ENCODE measurements at places on chromosomes 5 and 9.

DNA sequence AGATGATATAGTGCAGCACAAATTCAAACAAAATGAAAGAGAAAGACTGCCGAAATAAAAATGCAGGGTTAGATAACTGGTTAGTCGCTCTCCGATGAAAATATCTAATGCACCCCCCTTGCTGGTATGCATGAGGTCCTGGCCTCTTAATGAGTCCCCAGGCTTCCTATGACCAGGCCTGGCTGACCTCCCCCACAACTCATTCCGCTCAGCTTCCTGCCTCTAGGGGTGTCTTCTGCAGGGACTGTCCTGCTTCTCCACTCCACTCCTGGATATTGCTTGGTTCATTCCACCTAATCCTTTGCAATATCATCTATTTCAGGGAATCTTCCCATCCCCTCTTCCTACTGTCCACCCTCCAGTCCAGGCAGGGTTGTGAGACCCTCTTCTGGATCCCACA lies 341.8 kb downstream of the ASTN2 start:
- H3K4me3 ChIP-seq, result no peak overlapping the region
- no peaks in the 10 kb centered on the region for H3K4me1 ChIP-seq
- H3K27me3 ChIP-seq, result no peaks in the 10 kb centered on the region
- H3K36me3 ChIP-seq, result no peaks in the 10 kb centered on the region
- no peak overlapping the region for H3K27ac ChIP-seq

DNA sequence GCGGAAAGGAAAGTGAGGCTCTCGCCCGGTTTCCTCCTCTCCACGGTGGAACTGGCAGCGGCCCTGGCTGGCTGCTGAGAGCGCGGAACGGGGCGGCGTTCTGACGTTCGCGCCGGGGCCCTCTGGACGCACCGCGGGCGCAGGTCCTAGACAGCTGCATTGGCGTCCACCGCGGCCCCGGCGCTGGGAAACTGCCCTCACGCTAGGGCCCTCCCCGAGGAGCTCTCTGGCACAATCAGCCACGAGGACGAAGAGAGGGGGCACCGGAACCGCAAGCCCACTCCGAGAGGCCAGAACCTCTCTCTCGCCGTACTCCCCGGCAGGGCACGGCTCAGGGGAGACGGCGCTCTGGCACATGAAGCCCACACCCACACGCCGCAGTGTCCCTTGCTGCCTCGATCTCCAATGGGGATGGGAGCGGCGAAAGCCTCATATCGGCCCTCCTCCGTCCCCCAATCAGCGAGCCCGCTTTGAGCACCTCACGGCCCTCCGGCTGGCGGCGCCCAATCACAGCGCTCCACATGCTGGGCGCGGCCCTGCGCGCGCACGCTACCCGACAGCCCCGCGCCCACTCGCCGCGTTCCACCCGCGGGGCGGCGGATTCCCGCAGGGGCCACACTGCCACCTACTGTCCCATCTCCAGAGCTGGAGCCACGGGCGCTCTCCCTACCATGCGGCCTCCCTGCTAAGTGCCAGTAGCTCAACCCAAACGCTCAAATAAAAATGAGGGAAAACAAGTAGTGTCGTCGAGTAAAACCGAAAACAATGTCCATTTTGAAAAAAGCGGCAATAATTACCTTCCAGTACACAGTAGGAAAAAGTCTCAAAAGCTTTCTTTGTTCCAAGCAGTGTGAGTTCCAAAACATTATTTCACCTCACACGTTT lies 11.8 kb downstream of the MRPS27 start:
- peak overlapping the region; percentile 66 for H3K27ac ChIP-seq
- no peaks in the 10 kb centered on the region for H3K27me3 ChIP-seq
- H3K4me1 ChIP-seq, result peaks cover 14% of the 10 kb centered on the region
- DNase-seq, result peak; percentile 99

DNA sequence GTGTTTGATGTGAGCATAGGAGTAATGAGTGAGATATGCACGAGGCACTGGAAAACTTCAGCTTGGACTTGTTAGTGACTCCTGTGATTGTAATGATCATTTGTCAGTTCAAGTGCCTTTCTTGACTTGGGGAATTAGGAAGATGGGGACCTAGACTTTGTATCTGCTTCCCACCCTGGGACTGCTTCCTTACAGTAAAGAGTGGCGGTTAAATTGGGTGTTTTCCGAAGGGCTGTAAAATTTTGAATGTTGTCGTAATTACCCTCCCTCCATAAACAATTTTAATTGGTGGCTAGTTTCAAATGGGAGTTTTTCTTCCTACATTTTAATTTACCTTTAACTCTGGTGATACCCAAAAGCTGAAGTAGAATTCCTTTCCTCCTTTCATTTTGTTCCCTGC lies 23.5 kb upstream of the FAM120AOS start:
- peaks cover 12% of the 10 kb centered on the region for H3K4me1 ChIP-seq
- H3K27ac ChIP-seq, result no peak overlapping the region
- H3K36me3 ChIP-seq, result no peaks in the 10 kb centered on the region
- H3K27me3 ChIP-seq, result no peaks in the 10 kb centered on the region
- DNase-seq, result no peak

DNA sequence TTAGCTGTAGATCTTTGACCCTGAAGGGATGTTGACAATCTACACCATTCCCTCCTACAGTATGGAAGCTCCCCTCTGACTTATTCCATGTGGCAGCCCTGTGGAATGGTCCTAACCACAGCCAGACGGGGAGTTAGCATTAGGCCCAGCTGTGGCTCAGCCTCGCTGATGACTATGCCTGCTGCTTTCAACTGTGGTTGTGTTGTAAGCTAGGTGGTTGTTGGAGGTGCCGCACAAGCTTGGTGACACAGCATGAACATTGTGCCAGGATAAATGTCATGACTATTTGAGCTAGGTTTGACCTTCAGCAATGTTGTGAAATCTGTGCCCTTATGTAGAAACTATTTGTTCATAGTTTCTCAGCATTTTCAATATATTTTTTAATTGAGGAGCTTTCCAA lies 40.6 kb downstream of the SGCD start:
- peak; percentile 50 for DNase-seq
- H3K4me3 ChIP-seq, result no peak overlapping the region
- no peaks in the 10 kb centered on the region for H3K36me3 ChIP-seq
- no peaks in the 10 kb centered on the region for H3K27me3 ChIP-seq

DNA sequence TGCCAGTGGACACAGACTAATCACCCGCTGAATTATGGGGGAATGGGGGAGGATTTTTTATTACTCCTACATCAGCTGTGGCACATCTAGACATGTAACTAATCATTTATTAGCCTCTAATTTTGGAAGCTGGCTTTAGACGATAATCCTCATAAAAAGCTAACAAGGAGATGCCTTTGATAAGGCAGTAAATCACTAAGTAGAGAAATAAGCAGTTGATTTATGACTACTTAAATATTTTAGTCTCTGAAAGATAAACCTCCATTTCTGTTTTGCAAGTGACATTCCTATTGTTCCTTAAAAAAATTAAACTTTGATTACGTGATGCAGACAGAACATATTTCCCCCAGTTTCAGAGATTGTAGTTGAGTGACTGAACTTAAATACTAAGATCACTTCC lies 206.4 kb upstream of the CDKN2B start:
- no peak overlapping the region for H3K4me3 ChIP-seq
- no peak overlapping the region for H3K27ac ChIP-seq
- H3K36me3 ChIP-seq, result no peaks in the 10 kb centered on the region
- no peaks in the 10 kb centered on the region for H3K4me1 ChIP-seq
- H3K27me3 ChIP-seq, result no peaks in the 10 kb centered on the region

DNA sequence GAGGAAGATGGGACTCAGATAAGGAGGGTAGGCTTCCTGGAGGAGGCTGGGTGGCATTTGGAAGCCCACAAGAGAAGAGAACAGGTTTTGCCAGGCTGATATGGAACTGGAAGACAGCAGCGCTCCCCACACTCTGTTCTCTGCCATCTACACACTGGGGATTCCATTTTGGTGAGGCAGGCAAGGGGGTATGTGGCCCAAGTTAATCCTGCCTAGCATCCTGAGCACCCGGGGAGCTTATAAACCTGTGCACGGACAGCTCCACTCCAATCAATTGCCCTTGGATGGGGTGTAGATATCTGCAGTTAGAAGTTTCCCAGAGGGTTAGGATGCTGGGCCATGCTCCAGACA lies 158.8 kb downstream of the MACROH2A1 start:
- H3K27ac ChIP-seq, result no peak overlapping the region
- H3K27me3 ChIP-seq, result no peaks in the 10 kb centered on the region
- no peak overlapping the region for H3K4me3 ChIP-seq
- peaks cover 41% of the 10 kb centered on the region for H3K4me1 ChIP-seq
- no peaks in the 10 kb centered on the region for H3K36me3 ChIP-seq

GRCh38 chr5:55141945-55142690 lies 17.9 kb upstream of the GPX8 start:
- H3K27me3 ChIP-seq, result no peaks in the 10 kb centered on the region
- H3K4me1 ChIP-seq, result no peaks in the 10 kb centered on the region
- no peak for DNase-seq
- H3K4me3 ChIP-seq, result no peak overlapping the region
- no peaks in the 10 kb centered on the region for H3K36me3 ChIP-seq

- no peaks in the 10 kb centered on the region for H3K4me1 ChIP-seq
- H3K36me3 ChIP-seq, result no peaks in the 10 kb centered on the region
- no peaks in the 10 kb centered on the region for H3K27me3 ChIP-seq
- no peak for DNase-seq
These were observed 91.8 kb upstream of the CXCL14 start for GRCh38 chr5:135670588-135670987.

GRCh38 chr9:114016629-114017423 lies 61.3 kb downstream of the AMBP start:
- no peaks in the 10 kb centered on the region for H3K27me3 ChIP-seq
- H3K4me1 ChIP-seq, result no peaks in the 10 kb centered on the region
- no peak for DNase-seq
- no peaks in the 10 kb centered on the region for H3K36me3 ChIP-seq
- H3K4me3 ChIP-seq, result no peak overlapping the region

- H3K4me1 ChIP-seq, result no peaks in the 10 kb centered on the region
- H3K36me3 ChIP-seq, result no peaks in the 10 kb centered on the region
- no peak overlapping the region for H3K27ac ChIP-seq
- peaks cover 98% of the 10 kb centered on the region for H3K27me3 ChIP-seq
- H3K4me3 ChIP-seq, result no peak overlapping the region
These were observed 1.9 kb downstream of the FOXE1 start for GRCh38 chr9:97854696-97855485.
